Activated CD4-positive, alpha-beta T cell treated with anti-CD3 and anti-CD28 coated beads, Interleukin-2, amount 10 ng/mL, durations not matched to agents 7 days and 5 days (primary cell): ENCODE measurements at places on chromosomes 7 and 10. TPM values are rescaled to one million over a fixed set of nuclear protein-coding genes. Genes with fewer than 3 reads are reported as not detected.

DNA sequence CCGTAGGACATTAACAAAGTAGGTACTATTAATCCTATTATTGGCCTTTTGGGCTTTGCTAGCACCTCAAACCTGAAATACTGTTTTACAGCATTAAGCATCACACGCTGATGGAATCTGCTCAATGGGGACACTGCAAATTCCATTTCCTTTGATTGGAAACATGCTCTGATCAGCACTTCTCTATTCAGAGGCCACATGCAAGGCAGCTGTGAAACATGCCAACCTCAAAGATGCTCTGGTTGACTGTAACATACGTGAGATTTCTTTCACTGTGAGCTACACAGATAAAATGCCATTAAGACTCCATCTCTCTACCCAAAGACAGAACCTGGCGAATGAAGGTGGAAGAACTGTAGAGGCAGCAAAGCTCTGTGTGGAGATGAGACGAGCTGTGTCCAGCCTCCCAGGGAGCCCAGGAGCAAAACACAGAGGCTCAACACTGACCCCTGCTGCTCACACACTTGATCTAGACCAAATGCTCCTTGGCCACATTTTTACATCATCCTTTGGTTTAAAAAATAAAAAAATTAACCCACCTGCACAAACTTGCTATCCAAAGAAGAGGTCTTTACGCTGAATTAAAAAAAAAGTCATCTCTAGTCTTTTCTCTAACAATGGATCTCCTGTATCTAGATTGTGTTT, 8.0 kb downstream of the RSU1 start:
- H3K36me3 ChIP-seq, result peaks cover 25% of the 10 kb centered on the region
- no peak overlapping the region for H3K27ac ChIP-seq
- no peak overlapping the region for H3K4me3 ChIP-seq
- H3K27me3 ChIP-seq, result no peaks in the 10 kb centered on the region
- peak; percentile 50 for DNase-seq

GRCh38 chr10:61021926-61022325, 77.9 kb upstream of the RHOBTB1 start:
- no peak for DNase-seq
- no peak overlapping the region for H3K4me3 ChIP-seq
- H3K27me3 ChIP-seq, result peaks cover 23% of the 10 kb centered on the region
- H3K36me3 ChIP-seq, result no peaks in the 10 kb centered on the region
- H3K27ac ChIP-seq, result no peak overlapping the region
- H3K4me1 ChIP-seq, result no peaks in the 10 kb centered on the region

- no peaks in the 10 kb centered on the region for H3K36me3 ChIP-seq
- peaks cover 2% of the 10 kb centered on the region for H3K27me3 ChIP-seq
- no peak overlapping the region for H3K27ac ChIP-seq
These were observed 23.4 kb upstream of the HDAC9 start for GRCh38 chr7:18472161-18472483.

DNA sequence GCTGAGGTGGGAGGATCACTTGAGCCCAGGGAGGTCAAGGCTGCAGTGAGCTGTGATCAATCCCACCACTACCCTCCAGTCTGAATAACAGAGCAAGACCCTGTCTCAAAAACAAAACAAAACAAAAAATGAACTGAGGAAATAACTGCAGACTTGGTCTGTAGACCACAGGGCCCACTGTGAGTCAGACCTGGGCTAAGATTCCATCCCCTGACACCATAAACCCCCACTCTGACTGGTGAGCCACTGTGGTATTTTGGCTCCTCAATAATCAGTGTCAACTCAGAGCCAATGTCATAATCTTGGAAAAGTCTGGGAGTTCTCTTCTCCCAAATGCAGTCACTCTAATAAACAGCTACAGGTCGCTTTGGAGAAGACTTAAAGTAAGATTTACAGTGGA, 24.0 kb upstream of the ERCC6 start:
- H3K4me1 ChIP-seq, result no peaks in the 10 kb centered on the region
- no peaks in the 10 kb centered on the region for H3K36me3 ChIP-seq
- H3K27ac ChIP-seq, result no peak overlapping the region
- no peak for DNase-seq

- H3K27me3 ChIP-seq, result no peaks in the 10 kb centered on the region
- H3K4me3 ChIP-seq, result no peak overlapping the region
- DNase-seq, result no peak
- H3K4me1 ChIP-seq, result no peaks in the 10 kb centered on the region
- H3K27ac ChIP-seq, result no peak overlapping the region
These were observed 149.6 kb upstream of the TCERG1L start for GRCh38 chr10:131461093-131461492.

DNA sequence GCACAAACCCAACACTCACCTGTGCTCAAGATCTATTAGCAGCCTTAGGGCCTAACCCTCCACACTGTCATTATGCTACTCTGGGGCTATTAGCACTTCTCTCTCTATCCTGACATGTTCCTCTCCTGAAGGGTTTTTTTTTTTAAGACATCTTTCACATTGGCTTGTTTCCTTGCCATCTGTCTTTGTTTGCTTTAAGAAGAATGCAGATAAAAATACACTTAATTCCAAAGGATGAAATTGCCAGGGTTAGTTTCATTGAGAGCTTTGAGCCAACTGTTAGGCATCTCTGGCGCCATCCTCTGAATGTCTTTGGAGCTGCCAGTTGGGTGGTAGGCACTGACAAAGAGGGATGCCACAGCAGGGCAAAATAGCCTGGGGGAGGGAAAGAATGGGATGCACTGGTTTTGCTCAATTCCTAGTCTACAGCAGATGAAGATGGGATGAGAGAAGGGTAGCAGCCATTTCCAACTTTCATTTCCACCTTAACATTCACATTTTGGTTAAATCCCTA, 399.2 kb downstream of the SORCS1 start:
- no peak overlapping the region for H3K27ac ChIP-seq
- H3K4me3 ChIP-seq, result no peak overlapping the region
- H3K27me3 ChIP-seq, result no peaks in the 10 kb centered on the region
- no peaks in the 10 kb centered on the region for H3K36me3 ChIP-seq

- H3K4me1 ChIP-seq, result peaks cover 36% of the 10 kb centered on the region
- H3K4me3 ChIP-seq, result peak overlapping the region; percentile 98
- no peak for DNase-seq
- peaks cover 11% of the 10 kb centered on the region for H3K36me3 ChIP-seq
- H3K27ac ChIP-seq, result peak overlapping the region; percentile 97
These were observed 701 bp downstream of the MTPAP start for GRCh38 chr10:30348378-30348776.

- H3K36me3 ChIP-seq, result no peaks in the 10 kb centered on the region
- H3K4me1 ChIP-seq, result no peaks in the 10 kb centered on the region
- DNase-seq, result no peak
- H3K27ac ChIP-seq, result no peak overlapping the region
These were observed 139.4 kb upstream of the AKR1E2 start for GRCh38 chr10:4686644-4686996.

DNA sequence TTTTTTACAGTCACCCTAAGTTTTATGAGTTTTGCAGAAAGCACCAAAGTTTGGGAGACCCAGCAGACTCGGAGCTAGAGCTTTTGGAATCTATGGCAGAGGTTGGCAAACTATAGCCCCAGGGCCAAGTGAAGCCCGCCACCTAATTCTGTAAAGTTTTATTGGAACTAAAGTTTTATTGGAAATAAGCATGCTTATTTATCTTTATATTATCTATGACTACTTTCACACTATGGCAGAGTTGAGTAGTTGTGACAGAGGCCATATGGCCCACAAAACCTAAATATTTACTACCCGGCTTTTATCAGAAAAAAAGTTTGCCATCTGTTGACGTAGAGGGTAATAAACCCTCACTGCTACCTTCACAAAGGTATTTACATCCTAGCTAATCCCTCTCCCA, 267.6 kb downstream of the GPAM start:
- no peak overlapping the region for H3K4me3 ChIP-seq
- no peaks in the 10 kb centered on the region for H3K4me1 ChIP-seq
- no peaks in the 10 kb centered on the region for H3K36me3 ChIP-seq
- DNase-seq, result no peak
- H3K27me3 ChIP-seq, result no peaks in the 10 kb centered on the region
- no peak overlapping the region for H3K27ac ChIP-seq

GRCh38 chr7:50335795-50336754, 31.6 kb downstream of the IKZF1 start:
- H3K27me3 ChIP-seq, result no peaks in the 10 kb centered on the region
- H3K36me3 ChIP-seq, result peaks cover 60% of the 10 kb centered on the region
- DNase-seq, result peak; percentile 81
- no peak overlapping the region for H3K27ac ChIP-seq
- no peak overlapping the region for H3K4me3 ChIP-seq

- H3K4me1 ChIP-seq, result no peaks in the 10 kb centered on the region
- H3K36me3 ChIP-seq, result no peaks in the 10 kb centered on the region
- H3K27ac ChIP-seq, result no peak overlapping the region
- no peak overlapping the region for H3K4me3 ChIP-seq
- H3K27me3 ChIP-seq, result peaks cover 11% of the 10 kb centered on the region
- no peak for DNase-seq
These were observed 65.9 kb downstream of the FAM204A start for GRCh38 chr10:118276204-118276603.

DNA sequence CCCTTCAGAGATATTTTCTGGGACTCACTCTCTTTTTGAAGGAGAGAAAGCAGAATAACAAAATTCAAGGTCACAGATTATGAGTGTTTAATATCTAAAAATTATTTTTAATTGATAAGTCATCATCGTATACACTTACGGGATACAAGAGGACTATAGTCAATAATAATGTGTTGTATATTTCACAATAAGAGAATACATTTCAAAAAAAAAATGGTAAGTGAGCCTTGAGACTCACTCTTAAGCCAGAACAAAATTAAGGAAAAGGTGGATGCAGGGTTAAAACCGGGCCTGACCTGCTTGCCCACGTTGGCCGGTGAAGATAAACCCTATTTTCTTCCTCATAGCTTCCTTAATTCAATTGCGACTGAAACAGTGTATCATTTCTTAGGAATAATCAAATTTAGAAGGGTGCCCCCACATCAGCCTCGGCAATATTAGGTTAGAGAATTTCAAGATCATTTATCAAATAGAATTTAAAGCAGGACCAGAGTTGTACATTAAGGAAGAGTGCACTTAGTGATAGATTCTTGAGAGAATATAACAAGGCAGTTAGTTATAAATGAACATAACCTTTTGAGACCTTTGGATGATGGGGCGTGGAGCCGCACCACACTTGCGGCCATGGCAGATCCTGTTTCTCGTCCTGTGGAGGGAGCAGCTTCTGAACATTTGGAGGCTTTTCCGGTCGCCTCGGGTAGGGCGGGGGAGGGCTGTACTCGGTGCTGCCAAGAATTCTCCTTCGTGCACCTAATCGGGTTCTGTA, 321.8 kb downstream of the PAXIP1 start:
- no peaks in the 10 kb centered on the region for H3K4me1 ChIP-seq
- no peaks in the 10 kb centered on the region for H3K27me3 ChIP-seq
- H3K4me3 ChIP-seq, result no peak overlapping the region
- H3K36me3 ChIP-seq, result no peaks in the 10 kb centered on the region

DNA sequence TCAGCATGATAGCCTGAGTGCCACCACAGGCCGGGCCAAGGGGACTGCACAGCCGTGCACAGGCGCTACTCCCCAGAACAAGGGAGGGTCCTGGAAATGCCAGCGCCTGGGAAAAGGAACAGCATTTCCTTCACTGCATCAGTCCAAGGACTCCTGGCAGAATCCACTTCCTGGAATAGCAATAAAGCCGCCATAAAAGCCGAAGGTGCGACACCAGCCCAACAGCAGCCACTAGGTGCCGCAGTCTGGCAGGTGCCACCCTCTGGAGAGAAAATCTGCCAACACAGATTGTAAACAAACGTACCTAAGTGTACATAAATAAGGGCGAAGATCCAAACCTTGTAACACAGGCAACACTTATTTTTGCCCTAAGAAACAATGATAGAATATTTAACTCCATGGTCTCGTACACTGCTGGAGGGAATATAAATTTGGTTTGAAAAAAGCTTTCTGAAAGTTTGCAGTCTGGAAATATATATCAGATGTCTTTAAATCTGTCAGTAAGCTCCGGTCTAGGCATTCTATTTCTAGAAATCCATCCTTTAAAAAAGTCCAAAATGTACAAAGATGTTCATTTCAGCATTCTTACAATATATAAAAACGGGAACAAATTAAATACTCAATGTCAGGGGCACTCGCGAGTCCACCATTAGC, 22.2 kb downstream of the VOPP1 start:
- DNase-seq, result no peak
- peaks cover 23% of the 10 kb centered on the region for H3K36me3 ChIP-seq
- no peak overlapping the region for H3K4me3 ChIP-seq
- no peak overlapping the region for H3K27ac ChIP-seq

DNA sequence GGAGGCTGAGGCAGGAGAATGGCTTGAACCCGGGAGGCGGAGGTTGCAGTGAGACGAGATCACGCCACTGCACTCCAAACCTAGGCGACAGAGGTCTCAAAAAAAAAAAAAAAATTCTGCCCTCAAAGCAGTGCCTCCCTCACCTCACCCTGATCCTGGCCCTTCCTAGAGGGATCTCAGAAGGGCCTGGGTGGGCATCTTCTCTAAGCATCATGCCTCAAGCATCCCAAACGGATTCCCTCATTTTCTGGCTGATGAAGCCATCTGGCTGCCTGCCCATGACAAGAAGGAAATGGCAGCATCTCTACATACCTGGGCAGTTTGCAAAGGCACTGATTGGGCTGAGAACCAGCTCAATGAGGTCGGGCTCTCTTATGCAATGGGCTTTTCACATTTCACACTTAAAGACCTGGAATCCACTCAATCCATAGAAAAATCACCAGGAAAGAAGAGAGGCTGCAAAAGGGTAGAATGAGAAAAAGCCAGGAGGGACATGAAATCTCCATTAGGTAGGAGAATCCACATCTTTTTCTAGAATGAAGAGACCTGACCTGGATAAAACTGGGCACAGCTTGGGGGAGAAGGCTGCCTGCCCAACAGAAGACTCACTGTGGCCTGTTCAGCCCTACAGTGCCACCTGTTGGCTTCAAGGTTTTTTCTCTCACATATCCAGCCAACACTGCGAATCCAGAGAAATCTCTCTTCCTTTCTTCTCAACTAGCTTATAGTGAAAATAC, 48.1 kb downstream of the PDLIM1 start:
- H3K27me3 ChIP-seq, result no peaks in the 10 kb centered on the region
- peaks cover 24% of the 10 kb centered on the region for H3K4me1 ChIP-seq
- no peak overlapping the region for H3K4me3 ChIP-seq
- H3K27ac ChIP-seq, result no peak overlapping the region

- peaks cover 4% of the 10 kb centered on the region for H3K36me3 ChIP-seq
- no peak for DNase-seq
- H3K4me1 ChIP-seq, result no peaks in the 10 kb centered on the region
These were observed 15.0 kb upstream of the ARMC3 start for GRCh38 chr10:22912763-22913384.

- H3K36me3 ChIP-seq, result no peaks in the 10 kb centered on the region
- no peak overlapping the region for H3K27ac ChIP-seq
- H3K4me1 ChIP-seq, result no peaks in the 10 kb centered on the region
- H3K27me3 ChIP-seq, result no peaks in the 10 kb centered on the region
- no peak overlapping the region for H3K4me3 ChIP-seq
- DNase-seq, result no peak
These were observed 493.1 kb downstream of the REEP3 start for GRCh38 chr10:64014281-64014680.

Gene CUBN
- total RNA-seq, result 2.4 TPM

Gene SLC18A3
- not detected for total RNA-seq

Gene DNAJC12
- 0.79 TPM for total RNA-seq

Gene C10orf143
- 5.5 TPM for total RNA-seq

Gene SUN3
- 0.64 TPM for total RNA-seq

Gene IRF5
- 6.5 TPM for total RNA-seq

Gene C1QL3
- total RNA-seq, result not detected

Gene SPDYE18
- total RNA-seq, result 0.60 TPM

Gene SPOCK2
- 424 TPM for total RNA-seq
